T-helper 17 cell (primary cell): ENCODE measurements at places on chromosomes 7 and 10.
A peak's percentile ranks its signal among the peaks of the same experiment; 100 is the strongest.

DNA sequence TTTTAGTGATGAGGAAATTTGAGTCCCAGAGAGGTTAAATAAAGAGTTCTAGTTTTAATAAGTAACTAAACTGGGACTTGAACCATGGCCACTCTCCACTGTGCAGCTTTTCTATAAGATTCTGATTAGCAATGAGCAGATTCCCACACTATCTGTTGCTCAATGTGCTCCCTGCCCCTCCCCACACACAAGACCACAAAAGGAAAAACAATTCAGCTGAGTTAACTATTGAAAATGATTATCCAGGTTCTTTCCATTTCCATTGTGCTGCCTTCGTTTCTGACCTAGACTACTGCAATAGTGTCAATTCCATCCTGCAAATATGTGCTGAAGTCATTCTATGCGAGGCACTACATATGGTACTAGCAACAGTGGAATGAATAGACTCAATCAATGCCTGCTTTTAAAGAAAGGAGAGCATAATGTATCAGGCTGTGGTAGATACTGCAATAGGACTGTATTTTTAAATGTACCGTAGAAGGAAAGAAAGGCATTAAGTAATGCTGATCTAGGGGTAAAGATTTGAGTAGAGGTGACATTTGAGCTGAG is 97.0 kb downstream of the SEMA3C start:
- no peaks in the 10 kb centered on the region for H3K36me3 ChIP-seq
- no peak overlapping the region for H3K27ac ChIP-seq
- H3K27me3 ChIP-seq, result no peaks in the 10 kb centered on the region

- no peaks in the 10 kb centered on the region for H3K36me3 ChIP-seq
- no peaks in the 10 kb centered on the region for H3K27me3 ChIP-seq
- DNase-seq, result no peak
- no peaks in the 10 kb centered on the region for H3K4me1 ChIP-seq
- H3K27ac ChIP-seq, result no peak overlapping the region
These were observed 712.0 kb downstream of the INHBA start for GRCh38 chr7:40990841-40991240.

DNA sequence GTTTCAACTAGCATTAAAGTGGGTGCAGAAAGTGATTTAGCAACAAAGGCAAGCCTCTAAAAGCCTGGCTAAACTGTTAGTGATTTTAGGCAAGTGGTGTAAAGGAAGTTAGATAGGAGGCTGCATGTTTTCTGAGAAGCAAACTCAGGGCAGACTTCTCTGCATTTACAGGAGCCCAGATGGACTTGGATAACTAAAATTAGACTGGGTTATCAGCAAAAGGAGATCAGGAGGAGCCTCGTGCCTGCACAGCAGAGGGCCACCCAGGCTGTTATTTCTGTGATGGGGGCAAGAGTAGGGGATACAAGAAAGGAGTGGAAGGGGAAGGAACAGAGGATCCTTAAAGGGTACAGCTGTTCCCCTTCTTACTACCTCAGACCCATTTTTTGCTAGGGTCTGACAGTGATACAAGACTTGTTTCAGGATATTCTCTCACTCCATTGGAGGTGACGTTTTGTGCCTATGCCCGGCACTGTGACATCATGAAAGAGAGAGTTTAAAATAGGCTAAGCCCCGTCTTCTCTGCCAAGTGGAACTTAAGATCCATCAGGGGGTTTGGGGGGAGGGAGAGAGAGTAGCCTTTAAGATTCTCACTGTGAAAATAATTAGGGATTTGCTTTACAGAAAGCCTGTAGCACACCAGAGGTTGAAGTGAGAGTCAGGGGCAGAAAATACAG is 49.6 kb upstream of the PDCD4 start:
- no peak for DNase-seq
- H3K36me3 ChIP-seq, result no peaks in the 10 kb centered on the region
- no peak overlapping the region for H3K4me3 ChIP-seq
- H3K27ac ChIP-seq, result peak overlapping the region; percentile 61
- H3K27me3 ChIP-seq, result no peaks in the 10 kb centered on the region

DNA sequence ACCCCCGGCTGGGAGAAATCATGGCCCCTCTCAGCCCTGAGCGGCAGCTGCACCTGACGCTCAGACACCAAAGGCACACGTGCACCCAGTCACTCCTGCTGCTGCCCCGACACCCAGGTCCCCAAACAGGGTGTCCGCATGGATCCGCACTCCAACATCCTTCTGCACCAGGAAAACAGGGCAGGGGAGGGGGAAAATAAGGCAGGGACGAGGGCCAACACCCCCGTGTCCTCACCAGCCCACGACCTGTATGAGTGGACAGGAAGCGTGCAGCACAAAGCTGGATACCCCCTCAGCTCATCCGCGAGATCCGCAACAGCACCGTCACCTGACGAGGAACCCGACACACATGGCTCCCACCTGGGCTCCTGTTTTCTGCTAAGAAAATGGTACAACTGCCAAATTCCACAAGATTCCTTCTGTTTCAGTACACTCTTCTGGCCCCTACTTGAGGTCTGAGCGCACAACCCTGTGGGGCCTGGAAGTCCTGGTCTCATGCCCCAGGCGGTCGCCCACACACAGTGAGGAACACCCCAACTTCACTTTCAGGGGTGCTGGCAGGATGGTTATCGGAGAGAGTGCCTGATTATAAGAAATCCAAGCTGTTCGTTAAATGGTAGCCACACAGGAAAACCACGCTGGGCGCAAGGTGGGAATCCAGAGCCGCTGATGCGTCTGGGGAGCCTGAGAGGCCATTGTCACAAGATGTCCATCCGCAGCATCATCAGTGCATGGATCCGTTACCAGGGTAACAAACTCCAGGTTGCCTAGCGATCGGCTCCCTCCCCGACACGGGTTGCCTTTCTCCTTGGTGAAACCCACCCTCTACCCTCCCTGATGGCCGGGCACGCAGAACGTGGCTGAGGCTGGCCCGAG is 63.6 kb downstream of the ZRANB1 start:
- H3K27ac ChIP-seq, result no peak overlapping the region
- H3K4me1 ChIP-seq, result no peaks in the 10 kb centered on the region
- no peak for DNase-seq

DNA sequence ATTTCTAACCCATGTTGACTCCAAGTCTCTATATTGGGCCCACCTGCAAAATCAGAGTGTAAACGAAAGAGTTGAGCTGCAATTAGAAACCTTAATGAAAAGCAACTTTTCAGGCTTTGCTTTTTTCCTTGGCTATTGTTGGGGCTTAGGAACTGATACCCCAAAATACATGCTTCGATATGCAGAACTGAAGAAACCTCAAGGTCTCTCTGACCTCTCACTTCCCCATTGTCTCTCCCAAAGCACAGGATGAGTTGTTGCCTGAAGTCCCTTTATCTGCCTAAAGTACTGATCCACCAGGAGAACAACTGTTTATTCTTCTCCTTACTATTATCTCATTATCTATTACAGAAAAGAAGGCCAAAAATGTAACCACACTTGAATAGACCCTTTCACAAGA is 666.0 kb upstream of the LRRTM3 start:
- no peaks in the 10 kb centered on the region for H3K27me3 ChIP-seq
- no peak for DNase-seq
- H3K4me3 ChIP-seq, result no peak overlapping the region

DNA sequence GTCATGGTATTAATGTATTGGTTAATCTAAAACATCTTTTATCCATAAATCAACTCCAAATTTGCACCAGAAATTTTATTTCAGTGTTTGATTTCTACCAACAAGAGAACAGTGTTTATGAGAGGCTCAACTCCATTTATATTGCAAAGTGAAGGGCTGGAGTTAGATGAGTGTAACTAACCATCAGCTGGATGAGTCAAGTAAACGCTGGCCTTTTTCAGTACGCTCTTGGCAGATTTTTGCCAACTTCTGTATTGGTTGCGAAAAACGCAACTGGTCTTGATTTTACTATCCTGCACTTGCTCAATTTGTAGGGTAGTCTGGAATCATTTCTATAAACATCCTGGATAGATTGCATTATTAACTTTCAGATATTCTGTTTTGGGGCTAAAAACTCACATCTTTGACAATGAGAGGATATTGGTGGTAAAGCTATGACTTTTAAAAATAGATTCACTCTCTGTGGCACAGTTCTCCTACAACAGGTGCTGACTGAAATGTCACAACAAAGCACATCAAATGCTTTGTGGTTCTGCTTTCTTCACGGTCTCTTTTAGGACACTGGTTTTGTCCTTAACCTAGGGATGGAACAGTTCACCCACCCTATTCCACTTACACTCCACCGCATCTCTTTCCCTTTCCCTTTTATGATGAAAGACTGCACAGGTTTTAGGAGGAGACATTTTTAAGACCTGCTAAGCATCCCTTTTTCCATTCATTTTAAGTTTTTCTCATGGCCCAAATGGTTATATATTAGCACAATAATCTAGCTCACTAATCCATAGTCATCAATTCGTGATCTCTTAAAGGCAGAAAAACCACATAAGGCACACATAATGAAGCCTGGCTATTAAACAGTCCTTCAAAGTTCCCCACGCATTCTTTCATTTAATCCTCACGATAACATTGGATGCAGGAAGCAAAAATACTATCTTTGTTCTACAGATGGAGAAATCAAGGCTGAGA is 12.8 kb downstream of the CACNA2D1 start:
- no peaks in the 10 kb centered on the region for H3K36me3 ChIP-seq
- DNase-seq, result no peak
- H3K27me3 ChIP-seq, result no peaks in the 10 kb centered on the region
- H3K27ac ChIP-seq, result no peak overlapping the region
- H3K4me1 ChIP-seq, result no peaks in the 10 kb centered on the region

GRCh38 chr7:100357131-100357561 is 771 bp upstream of the PILRB start:
- DNase-seq, result no peak
- H3K27me3 ChIP-seq, result no peaks in the 10 kb centered on the region
- peaks cover 9% of the 10 kb centered on the region for H3K36me3 ChIP-seq
- H3K4me1 ChIP-seq, result peaks cover 3% of the 10 kb centered on the region
- H3K4me3 ChIP-seq, result no peak overlapping the region

DNA sequence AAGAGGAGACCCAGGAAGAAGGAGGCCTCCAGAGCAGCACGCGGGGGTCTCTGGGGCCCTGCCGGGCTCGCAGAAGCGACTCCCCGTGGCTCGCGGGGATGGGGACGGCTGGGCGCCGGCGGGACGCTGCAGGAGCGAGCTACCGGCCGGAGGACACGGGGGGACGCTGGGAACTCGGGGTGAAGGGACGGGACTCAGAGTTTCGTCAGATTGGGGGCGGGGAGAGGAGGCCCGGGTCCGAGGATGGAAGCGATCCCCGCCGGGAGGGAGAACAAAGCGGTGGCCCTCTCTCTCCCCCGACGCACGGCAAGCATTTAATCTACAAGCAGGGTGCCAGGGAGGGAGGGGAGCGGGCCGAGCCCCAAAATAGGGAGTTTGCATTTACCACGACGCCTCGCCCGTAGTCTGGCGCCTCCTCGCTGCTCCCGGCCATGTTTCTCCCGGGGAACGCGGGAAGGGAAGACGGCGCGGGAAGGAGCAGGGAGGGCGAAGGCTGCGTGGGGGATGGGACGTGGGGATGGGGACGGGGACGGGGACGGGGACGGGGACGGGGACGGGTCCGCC is at the start of gene PRTFDC1:
PRTFDC1 (minus strand) TSS at position 464 of the 564 bp plus-strand sequence; CDS start at position 433, 31 bp downstream.
- no peak for DNase-seq
- H3K27me3 ChIP-seq, result no peaks in the 10 kb centered on the region
- H3K27ac ChIP-seq, result peak within 1 kb of the TSS; percentile 43
- no peaks in the 10 kb centered on the region for H3K36me3 ChIP-seq
- H3K4me3 ChIP-seq, result peak within 1 kb of the TSS; percentile 89

DNA sequence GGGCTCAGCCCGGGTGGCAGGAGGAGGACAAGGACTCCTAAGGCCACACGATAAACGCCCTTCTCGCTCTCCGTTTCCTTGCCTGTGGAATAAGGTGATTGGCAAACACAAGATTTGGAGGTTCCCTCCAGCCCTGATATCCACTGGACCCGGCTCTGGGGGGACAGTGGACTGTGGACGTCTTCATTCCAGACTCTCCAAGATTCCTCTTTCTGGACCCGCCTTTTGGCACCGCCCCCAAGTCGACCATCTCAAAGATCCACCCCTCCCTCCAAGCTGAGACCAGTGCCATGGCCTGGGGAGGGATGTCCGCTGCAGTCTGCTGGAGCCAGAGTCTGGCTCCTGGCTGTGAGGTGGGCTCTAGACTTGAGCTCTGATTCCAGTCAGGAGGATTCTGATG is 23.6 kb downstream of the ZNF783 start:
- no peaks in the 10 kb centered on the region for H3K27me3 ChIP-seq
- DNase-seq, result no peak
- H3K36me3 ChIP-seq, result no peaks in the 10 kb centered on the region
- peak overlapping the region; percentile 49 for H3K27ac ChIP-seq

- no peaks in the 10 kb centered on the region for H3K36me3 ChIP-seq
- H3K4me3 ChIP-seq, result no peak overlapping the region
- H3K27ac ChIP-seq, result no peak overlapping the region
- no peaks in the 10 kb centered on the region for H3K27me3 ChIP-seq
These were observed 108.0 kb downstream of the LRRTM3 start for GRCh38 chr10:67033878-67034277.

GRCh38 chr7:32501522-32501921 is 6.2 kb downstream of the AVL9 start:
- H3K27me3 ChIP-seq, result no peaks in the 10 kb centered on the region
- peaks cover 37% of the 10 kb centered on the region for H3K4me1 ChIP-seq
- no peak overlapping the region for H3K4me3 ChIP-seq
- no peak overlapping the region for H3K27ac ChIP-seq

- H3K27me3 ChIP-seq, result peaks cover 22% of the 10 kb centered on the region
- no peaks in the 10 kb centered on the region for H3K36me3 ChIP-seq
- no peak overlapping the region for H3K4me3 ChIP-seq
These were observed 19.4 kb downstream of the NOBOX start for GRCh38 chr7:144384071-144384470.

GRCh38 chr10:120014031-120014430 is 121.5 kb downstream of the SEC23IP start:
- H3K4me1 ChIP-seq, result no peaks in the 10 kb centered on the region
- H3K27ac ChIP-seq, result no peak overlapping the region
- no peaks in the 10 kb centered on the region for H3K36me3 ChIP-seq
- DNase-seq, result no peak

GRCh38 chr10:61299156-61299555 is 154.0 kb downstream of the TMEM26 start:
- H3K4me1 ChIP-seq, result no peaks in the 10 kb centered on the region
- no peaks in the 10 kb centered on the region for H3K27me3 ChIP-seq
- peaks cover 2% of the 10 kb centered on the region for H3K36me3 ChIP-seq
- no peak overlapping the region for H3K4me3 ChIP-seq
- H3K27ac ChIP-seq, result no peak overlapping the region
- no peak for DNase-seq

DNA sequence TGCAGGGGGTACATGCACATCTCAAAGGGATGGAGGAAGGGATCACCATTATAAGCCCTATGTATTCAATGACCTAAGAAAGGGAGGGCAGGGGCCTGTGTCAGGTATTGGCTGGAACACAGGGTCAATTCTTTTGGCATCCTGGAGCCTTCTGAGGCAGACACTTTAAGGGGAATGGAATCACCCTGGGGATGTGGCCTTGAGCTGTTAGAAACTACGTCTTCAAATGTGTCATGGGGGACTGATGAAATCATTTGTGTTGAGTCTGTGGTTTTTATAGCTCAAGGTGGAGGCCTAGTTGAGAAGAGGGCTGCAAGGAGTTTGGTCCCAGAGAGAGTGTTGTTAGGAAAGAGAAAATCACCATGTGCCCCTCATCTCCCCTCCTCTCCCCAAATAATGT is 206.1 kb upstream of the CELF2 start:
- H3K4me1 ChIP-seq, result no peaks in the 10 kb centered on the region
- H3K36me3 ChIP-seq, result no peaks in the 10 kb centered on the region
- H3K27ac ChIP-seq, result no peak overlapping the region
- no peak overlapping the region for H3K4me3 ChIP-seq
- DNase-seq, result no peak

- H3K4me1 ChIP-seq, result no peaks in the 10 kb centered on the region
- no peak overlapping the region for H3K27ac ChIP-seq
- no peak for DNase-seq
- no peaks in the 10 kb centered on the region for H3K36me3 ChIP-seq
- H3K27me3 ChIP-seq, result no peaks in the 10 kb centered on the region
These were observed 78.4 kb upstream of the MEOX2 start for GRCh38 chr7:15764851-15765382.
